ENCODE measurements at places on chromosomes 6 and 20.

DNA sequence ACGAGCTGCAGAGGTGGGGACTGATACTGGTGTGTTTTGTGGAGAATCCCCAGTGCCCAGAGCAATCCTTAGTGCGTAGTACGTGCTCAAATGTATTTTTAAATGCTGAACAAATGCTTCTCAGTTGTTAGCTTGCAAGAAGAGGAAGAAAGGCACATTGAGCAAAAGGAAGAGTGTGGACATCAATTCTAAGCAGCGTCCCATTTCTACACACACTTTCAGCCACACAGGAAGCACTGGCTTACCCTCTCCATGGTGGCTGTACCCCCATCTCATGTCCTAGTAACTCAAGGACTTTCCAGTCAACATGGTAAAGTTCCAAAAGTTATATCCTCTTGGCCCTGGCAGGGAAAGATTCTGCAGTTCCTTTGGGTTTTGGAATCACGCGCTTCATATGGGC is 98.8 kb upstream of the NXT1 start:
- no peak for DNase-seq

GRCh38 chr20:34515484-34516246 is 557 bp upstream of the DYNLRB1 start:
- peak; percentile 84 for DNase-seq

DNA sequence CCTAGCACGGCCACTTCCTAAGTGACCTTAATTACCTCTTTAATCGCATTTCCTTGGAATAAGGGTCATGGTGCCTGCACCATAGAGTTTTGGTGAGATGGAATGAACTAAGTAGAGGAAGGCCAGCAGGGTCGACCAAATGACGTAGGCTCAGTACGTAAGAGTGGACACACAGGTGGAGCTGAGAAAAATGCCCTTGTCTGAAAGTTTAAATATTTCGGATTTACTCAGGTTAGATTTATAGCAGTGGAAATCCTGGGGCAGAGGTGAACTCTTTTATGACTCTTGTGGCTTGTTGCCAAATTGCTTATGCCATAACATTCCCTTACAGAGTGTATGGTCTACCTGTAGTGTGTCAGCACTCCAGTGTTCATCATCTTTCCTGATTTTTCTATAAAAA is 23.6 kb upstream of the BTBD3 start:
- DNase-seq: no peak

GRCh38 chr20:58667975-58668374 is 16.9 kb downstream of the STX16 start:
- no peak for DNase-seq

GRCh38 chr20:3270051-3270450 is 31.1 kb upstream of the SLC4A11 start:
- DNase-seq: no peak

Data from GM13977 (cell line).